Natural killer cell (primary cell): ENCODE measurements at places on chromosomes 11 and 22. TPM values are rescaled to one million over a fixed set of nuclear protein-coding genes. Genes with fewer than 3 reads are reported as not detected.

DNA sequence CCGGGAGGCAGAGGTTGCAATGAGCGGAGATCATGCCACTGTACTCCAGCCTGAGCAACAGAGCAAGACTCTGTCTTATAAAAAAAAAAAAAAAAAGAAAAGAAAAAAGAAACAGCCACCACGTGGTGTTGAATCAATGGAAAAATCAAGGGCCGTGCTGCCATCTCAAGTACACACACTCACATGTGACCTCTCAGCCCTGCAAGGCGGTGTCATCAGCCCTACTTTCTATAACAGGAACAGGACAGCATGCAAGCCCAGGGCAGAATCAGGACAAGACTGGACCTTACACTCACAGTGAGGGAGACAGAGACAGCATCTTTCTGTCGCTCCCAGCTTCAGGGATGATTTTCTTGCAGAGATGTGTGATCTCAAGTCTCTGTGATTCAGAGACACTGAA, 179.6 kb downstream of the MPPED1 start:
- no peak for DNase-seq

DNA sequence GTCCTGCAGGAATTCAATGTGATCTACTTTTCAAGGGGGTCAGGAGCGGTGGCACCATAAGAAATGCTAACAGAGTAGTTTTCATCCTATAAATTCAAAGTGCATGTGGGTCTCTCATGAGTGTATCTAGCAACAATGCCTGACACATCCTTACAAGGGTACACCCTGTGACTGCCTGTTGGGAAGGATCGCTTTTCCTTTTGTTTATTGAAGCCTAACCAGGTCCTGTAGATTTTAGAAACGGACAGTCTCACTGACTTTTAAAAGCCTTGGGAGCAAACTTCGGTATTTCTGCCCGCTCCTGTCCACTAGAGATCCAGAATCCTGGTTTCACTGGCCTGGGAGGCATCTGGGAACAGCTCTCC, 102.4 kb downstream of the MICAL2 start:
- DNase-seq, result no peak

GRCh38 chr11:1012740-1013630, 23.5 kb downstream of the MUC6 start:
- DNase-seq, result no peak

DNA sequence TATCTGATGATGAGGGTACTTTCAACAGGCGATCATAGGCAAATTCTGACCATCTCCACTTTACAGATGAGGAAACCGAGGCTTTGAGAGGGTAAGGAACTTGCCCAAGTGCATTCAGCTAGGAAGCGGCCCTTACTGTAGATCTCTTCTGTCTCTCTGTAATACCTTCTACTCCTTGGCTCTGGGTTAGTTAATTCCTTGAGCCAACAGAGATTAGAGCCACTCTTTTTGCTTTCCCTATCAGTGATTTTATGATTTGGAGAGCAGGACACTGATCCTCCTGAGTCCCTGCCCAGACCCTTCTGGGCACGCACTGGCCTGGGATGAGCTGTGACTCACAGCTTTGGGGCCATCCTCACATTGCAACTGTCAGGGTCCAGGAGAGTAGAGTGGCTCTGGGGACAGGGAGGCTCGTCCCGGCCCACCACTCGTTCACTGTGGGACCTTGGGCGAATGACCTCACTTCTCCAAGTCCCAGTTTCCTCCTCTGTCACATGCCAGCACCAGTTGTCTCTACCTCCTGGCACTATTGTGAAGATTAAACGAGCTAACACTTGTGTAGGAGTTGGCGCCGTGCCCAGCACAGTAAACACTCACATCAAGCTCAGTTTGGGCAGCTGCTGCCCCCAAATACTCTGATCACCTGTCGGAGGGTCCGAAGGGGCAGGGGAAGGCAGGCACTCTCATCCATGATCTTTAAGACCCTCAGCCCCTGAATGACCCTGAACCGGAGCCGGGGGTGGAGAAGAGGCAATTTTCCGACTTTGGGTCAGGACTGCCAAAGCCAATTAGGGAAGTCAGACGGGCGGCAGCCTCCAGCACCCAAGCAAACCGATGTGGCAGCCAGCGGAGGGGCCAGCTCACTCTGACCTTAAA, 235.0 kb downstream of the MIAT start:
- no peak for DNase-seq

- DNase-seq, result no peak
These were observed 35.5 kb upstream of the VWA5A start for GRCh38 chr11:124079631-124080326.

DNA sequence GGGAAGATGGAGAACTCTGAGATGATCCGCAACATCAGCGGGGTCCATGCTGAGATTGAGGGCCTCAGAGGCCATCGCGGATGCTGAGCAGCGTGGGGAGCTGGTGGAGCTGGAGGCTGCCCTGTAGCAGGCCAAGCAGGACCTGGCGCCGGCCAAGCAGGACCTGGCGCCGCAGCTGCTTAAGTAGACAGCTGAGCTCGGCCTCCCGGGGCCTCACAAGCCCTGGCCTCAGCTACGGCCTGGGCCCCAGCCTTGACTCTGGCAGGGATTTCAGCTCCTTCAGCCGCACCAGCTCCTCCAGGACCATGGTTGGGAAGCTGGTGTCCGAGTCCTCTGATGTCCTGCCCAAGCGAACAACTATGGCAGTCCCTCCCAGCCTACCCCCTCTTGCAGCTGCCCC, 7.3 kb upstream of the RNASEH2C start:
- DNase-seq, result no peak

ARHGAP8 gene
- total RNA-seq, result 26.5 TPM

OR6T1 gene
- total RNA-seq, result not detected

FOLR2 gene
- total RNA-seq, result not detected

OR52H1 gene
- total RNA-seq, result 0.26 TPM

FZD4 gene
- total RNA-seq, result 0.02 TPM
